ENCODE measurements at places on chromosomes 4 and X.
A peak's percentile ranks its signal among the peaks of the same experiment; 100 is the strongest.

- DNase-seq: peak; percentile 78
These were observed 48.6 kb upstream of the AP1S2 start for GRCh38 chrX:15903186-15903681.

- DNase-seq: no peak
These were observed 87.9 kb downstream of the ZXDA start for GRCh38 chrX:57822398-57822797.

DNA sequence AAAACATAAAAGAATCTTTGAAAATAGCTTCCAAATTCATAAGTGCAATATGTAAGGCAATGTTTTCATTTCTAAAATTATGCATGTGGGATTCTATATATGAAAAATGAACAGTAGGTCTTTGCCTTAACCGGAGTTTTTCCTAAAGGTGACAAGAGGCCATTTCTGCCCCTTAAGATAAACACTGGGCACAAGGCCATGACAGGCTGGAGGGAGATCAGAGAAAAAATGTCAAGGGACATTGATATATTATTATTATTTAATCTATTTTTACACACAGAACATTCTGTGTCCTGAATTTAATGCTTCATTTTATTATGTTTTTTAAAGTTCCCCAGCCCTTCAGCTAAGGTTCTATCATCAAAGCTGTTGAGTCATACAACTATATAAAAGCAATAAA lies 118.8 kb downstream of the CHM start:
- no peak for DNase-seq

DNA sequence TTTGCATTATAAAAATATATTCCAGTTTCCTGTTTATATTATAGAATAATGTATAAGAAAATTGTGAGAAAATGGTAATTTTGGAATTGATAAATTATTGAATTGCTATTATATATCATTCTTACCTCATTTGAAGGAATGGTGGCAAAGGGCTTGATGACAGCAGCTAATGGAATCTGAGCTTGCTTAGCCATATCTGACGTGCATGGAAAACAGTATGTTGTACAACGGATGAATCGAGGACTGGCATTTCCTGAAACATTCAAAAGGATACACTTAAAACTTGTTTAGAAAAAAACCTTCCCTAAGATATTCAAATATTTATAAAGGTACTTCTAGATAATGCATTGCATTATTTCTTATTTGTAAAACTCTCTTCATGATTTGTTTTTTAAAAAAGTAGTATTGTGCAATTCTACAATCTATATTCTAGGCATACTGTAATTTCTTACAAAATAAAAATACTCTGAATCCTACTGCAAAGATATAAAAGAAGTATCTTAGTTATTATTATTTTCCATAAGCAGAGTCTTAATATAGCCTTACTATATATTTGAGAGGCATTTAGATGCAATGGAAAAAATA lies 38.3 kb downstream of the SEC24D start:
- no peak for DNase-seq

DNA sequence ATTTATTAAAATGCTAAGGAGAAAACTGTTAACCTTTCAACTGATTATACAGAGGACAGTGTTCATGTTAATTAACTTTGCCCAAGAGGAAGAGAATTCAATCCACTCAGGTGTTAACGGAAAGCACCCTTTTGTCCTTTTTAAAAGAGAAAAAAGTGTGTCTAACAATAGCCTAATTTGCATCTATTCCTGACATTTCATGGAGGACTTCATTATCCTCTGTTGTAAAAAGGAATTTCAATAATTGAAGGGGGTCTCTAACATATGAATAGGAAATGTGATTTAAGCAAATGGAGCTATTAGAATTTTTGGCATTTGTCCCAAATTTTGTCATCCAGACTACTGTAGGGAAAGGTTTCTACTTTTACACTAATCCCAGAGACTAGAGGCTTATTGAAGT lies 44.6 kb upstream of the GC start:
- no peak for DNase-seq

DNA sequence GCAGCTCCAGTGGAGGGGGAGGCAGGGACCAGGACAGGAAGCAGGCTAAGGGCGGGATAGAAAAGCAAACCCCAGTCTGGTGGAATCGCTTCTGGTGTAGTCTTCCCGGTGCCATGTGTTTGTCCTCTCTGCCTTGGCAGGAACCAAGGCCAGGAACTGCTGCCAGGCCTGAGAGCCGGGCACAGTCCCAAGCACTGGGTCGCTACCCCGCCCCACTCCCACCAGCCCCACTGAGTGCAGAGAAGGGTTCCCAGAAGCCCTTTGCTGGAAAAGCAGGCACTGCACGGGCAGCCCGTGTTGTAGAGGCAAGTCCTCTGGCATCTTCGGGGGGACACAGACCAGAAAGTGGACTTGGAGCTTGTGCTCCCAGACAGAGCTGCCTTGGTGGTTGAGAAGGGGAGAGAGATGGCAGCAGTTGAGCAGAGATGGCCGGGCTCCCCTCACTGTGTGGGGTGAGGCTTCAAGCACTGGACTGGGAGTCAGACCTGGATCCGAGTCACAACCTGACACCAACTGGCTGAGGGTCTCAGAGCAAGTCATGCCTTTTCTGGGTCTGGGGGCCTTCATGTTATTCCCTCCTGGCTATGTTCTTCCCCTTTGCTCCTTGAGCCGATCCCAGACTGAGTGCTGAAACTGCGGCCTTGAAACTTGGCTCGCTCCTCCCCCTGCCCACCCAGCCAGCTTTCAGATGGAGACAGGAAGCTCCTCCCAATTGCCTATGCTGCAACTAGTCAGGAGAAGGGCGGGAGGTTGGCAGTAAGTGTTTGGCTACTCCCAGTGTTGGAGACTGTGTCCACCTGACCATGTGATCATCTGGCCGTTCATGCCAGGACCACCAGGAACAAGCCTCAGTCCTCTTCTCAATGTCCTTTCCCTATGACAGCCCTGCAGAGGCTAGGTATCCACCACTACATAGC lies 59.7 kb upstream of the MTM1 start:
- no peak for DNase-seq

DNA sequence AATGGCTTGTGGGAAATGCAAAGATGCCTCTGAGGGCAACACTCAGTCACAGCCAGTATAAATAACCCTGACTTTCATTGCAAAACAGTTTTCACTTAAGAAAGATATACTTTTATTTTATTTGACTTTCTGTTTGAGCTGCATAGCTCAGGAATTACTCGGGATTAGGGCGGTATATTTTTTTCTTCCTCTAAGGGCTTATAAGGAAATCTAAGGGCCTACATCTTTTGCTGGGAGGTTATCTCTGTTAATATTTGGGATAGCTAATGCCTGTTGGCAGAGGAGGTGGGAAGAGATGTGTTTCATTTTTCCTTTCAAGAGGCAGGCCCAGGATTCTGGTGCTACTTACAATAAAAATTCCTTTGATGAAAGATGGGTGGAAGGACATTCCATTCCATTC lies 28.8 kb upstream of the EGFL6 start:
- DNase-seq: no peak

DNA sequence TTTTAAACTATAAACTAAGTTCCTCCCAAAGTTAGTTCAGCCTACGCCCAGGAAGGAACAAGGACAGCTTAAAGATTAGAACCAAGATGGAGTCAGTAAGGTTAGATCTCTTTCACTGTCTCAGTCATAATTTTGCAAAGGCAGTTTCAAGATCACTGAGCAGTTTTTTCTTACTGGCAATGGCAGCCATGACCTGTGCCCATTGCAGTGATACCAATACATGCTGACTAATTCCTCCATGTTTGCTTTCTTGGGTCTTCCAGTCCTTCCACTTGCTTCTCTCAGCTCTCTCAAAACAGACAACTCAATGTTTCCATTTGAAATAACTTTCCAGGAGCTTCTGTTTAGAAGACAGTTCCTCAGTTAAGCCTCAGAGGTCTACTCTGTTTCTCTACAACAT lies 79.5 kb downstream of the PCDH18 start:
- no peak for DNase-seq

GRCh38 chr4:4759883-4760282 lies 99.6 kb upstream of the MSX1 start:
- DNase-seq: no peak

- DNase-seq: no peak
These were observed 14.6 kb downstream of the NPNT start for GRCh38 chr4:105909787-105910281.
